ENCODE measurements at places on chromosomes 1 and 21.

DNA sequence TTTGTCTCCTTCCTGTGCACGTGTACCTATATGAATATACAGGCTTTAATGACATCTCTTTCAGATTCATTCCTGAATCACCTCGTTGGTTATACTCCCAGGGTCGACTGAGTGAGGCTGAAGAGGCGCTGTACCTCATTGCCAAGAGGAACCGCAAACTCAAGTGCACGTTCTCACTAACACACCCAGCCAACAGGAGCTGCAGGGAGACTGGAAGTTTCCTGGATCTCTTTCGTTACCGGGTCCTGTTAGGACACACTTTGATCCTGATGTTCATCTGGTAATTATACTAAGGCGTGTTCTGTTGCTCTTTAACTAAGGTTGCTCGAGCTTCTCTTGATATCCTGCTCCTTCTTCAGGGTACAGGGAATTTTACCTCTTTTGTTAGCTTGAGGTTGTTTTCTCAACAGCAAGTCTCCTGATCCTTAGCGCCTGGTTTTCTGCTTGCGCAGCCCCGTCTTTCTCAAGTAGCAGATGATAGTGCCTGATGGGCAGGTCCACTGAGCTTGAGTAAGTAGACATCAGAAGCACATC, 55.1 kb downstream of the SLC22A15 start:
- DNase-seq, result no peak

DNA sequence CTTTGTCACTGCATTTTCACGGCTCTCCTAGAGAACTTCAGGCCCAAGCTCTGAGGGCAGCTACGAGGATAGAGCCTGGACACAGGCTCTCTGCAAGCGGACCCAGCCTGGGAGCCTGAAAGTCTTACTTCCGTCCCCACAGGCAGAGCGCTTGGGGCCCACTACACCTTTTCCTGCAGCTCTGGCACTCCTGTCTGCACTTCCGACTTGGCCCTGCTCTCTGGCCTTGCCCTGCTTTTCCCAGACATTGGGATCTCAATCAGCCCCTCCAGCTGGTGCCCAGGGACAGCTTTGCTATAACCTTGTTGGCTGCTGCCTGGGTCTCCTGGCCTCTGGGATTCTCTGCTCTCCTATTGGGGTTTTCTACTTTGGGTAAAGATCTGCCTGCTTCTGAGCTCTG, 27.6 kb downstream of the WNT4 start:
- DNase-seq, result no peak

DNA sequence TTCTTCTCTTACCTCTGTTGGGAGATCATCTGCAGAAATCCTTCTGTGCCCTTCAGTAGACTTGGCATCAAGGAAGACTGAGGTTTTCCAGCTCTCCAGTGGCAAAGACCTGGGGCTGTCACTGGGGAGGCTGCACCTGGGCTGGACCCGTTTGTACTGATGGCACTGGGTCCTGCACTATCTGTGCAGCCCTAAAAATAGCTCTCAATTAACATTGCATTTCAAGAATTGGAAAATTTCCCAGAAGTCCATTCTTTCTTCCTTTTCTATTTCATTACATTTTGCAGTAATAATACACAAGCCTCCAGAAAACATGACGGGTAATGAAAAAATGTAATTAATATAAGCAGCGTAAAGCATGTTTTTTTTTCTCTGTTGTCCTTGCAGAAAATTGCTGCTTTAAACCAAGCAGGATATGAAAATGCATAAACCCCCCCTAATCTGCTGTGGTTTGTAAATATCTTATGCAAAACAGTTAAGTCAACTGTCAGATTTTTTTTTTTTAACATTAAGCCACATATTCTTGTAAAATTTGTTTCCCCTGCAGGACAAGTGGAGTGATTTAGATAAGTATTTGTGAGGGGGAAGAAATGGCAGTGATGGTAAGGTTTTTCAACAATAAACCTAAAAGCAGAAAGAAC, 64.9 kb downstream of the LMO4 start:
- DNase-seq, result no peak

GRCh38 chr1:73778471-73778870, 419.5 kb downstream of the LRRIQ3 start:
- DNase-seq, result no peak

DNA sequence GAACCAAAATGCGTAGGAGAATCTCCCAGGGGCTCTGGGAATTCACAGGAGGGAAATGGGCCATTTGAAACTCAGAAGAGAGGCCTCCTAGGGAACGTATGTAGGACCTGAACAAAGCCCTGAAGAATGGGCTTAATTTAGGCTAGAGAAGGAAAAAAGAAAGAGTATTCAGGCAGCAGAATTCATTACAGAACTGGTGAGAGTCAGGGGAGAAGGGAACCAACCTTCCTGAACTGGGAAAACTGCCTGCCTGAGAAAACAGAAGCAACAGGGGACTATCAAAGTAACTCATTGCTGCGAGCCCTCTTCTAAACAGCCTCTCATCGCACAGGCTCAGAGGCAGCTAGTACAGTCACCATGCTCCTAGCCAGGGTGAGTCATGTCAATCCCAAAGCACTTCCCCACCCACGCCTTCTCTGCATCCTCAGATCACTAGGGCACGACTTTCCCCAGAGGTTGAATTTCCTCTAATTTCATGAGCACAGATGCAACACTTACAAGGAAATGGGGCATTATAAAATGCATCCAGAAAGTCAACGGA, 98.1 kb downstream of the ADSS2 start:
- DNase-seq, result no peak

- no peak for DNase-seq
These were observed 246.1 kb upstream of the CSF3R start for GRCh38 chr1:36728846-36729245.

DNA sequence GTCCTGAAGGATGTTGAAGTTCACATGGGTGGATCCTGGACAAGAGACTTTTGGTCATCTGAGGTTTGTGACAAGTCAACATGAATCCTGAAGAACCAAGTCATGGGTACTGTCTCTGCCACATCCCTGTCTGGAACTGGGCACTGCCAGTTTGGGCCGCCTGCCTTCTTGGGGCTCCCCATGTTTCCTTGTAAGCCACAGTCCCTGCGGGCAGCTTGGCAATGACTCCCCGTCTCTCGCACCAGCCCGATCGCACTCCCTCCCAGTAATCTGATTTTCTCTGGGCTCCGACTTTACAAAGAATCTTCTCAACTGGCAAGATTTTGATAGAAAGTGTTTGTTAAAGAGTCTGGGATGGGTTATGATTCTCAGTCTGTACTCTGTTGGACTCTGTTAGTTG, 80.4 kb downstream of the DDX20 start:
- no peak for DNase-seq

GRCh38 chr1:61013189-61013945, 69.0 kb upstream of the NFIA start:
- DNase-seq, result no peak

GRCh38 chr21:31442339-31442738, 98.3 kb upstream of the TIAM1 start:
- DNase-seq, result no peak

GRCh38 chr1:208268541-208269337, 24.6 kb upstream of the PLXNA2 start:
- no peak for DNase-seq

DNA sequence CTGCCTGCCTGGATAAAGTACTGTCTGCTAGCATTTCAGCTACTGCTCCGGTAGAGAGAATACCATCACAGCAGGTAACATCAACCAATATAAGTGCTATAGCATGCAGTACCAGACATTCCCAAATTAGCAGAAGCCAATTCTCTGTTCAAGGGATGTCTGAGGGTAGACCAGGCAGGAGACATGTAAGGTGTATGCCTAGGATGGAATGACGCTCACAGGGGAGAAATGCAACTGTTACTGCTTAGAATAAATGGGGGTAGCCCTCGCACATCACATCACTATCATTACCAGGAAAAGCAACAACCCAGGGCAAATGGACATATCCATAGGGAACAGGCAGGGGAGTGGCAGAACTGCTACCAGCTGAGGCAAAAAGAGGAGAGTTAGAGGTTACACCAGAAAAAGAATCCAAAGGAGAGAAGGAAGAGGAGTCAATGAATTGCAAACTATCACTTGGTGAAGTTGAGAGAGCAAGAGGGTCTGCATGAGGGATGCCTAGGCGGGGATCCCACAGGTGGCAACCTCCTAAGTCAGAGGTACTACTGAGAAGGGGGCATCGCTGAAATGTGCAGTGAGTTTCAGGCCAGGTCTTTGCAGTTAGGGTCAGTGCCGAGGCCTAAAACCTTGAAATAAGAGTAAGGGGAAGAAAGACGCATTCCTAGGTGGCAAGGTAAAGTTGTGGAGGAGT, 1.1 kb downstream of the UBE2Q1 start:
- DNase-seq, result no peak

GRCh38 chr1:114109981-114110380, 43.7 kb downstream of the SYT6 start:
- no peak for DNase-seq

DNA sequence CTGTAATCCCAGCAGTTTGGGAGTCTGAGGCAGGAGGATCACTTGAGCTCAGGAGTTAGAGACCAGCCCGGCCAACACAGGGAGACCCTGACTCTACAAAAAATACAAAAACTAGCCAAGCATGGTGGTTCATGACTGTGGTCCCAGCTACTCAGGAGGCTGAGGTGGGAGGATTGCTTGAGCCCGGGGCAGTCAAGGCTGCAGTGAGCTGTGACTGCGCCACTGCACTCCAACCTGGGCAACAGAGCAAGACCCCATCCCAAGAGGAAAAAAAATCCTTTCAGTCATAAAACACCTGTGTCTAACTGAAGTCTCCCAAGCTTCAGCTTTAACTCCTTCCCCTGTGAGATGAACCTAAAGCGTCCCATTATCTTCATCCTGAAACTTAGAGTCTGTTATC, 33.1 kb upstream of the GOLT1A start:
- no peak for DNase-seq

DNA sequence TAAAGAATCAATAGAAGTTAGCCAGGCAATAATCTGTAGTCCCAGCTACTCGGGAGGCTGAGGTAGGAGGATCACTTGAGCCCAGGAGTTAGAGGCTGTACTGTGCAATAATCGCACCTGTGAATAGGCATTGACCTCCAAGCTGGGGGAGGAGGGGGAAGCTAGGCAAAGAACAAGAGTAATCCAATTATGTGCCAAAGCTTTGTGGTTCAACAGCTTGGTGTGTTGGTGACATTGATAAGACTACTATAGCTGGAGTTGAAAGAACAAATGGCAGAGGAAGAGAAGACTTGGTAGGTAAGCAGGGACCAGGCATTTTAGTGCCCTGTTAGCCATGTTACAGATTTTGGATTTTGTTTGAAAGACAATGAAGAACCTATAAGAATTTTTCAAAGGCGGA, 2.1 kb upstream of the TMCO2 start:
- DNase-seq, result no peak

GRCh38 chr21:43187715-43188114, 18.9 kb downstream of the CRYAA start:
- DNase-seq, result no peak

DNA sequence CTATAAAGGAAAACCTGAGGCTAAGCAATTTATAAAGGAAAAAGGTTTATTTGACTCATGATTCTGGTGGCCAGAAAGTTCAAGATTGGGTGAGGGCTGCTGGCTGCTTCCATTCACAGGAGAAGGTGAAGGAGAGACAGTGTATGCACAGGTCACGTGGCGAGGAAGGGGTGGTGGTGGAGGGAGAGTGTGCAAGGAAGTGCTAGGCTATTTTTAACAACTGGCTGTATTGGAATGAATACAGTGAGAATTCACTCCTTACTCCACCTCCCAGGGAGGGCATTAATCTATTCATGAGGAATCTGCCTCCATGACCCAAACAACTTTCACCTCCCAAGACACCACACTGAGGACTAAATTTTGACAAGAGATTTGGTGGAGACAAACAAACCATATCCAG, 51.0 kb downstream of the SYDE2 start:
- DNase-seq, result no peak

- no peak for DNase-seq
These were observed 189.0 kb upstream of the NFIA start for GRCh38 chr1:60893136-60893930.

DNA sequence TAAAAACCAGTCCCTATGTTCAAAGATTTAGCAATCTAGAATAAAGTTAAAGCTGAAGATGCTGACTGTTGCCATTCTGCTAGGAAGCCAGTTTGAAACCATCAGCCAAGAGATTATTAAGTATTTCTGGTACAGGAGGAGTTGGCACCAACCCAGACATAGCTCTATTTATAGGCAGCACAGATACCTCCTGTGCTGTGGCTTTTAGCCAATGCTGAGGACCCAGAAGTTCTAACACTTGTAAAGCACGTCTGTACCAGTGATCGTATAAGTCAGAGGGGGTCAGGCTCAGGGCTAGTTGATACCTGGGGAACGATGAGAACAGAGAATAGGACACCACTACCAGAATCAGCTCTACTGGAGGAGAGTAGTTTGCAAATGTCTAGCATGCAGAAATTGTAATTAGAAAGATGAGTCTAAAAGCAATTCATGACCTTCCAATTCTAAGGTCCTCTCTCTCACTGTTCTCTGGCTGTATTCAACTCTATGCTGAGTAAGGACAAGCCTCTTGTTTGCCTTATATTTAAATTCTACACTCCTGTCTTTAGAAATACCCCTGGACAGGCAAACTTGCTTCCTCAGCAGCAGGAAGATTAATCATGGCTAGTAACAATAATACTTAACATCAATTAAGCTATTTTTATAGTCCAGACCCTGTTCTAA, 96.8 kb upstream of the PALMD start:
- no peak for DNase-seq

DNA sequence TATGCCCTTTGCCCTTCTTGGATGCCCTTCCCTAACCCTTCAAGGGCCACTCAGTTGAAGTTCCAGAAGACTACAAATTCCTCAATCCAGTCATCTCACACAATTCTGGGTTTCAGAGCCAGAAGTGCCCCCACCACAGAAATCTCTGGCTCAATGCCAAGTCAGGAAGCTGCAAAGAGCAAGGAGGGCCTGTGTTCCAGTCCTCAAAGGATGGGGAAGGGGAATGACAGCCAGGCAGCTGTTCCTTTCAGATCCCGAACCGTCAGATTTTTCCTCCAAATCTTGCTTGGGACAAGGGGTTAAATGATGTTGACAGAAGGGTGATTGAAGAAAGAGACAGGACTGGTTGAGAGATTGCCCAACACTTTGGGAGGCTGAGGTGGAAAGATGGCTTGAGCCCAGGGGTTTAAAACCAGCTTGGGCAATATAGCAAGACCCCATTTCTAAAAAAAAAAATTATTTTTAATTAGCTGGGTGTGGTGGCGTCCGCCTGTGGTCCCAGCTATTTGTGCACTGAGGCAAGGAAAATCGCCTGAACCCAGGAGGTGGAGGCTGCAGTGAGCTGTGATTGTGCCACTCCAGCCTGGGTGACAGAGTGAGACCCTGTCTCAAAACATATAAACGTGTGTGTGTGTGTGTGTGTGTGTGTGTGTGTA, 716 bp upstream of the HPDL start:
- no peak for DNase-seq

DNA sequence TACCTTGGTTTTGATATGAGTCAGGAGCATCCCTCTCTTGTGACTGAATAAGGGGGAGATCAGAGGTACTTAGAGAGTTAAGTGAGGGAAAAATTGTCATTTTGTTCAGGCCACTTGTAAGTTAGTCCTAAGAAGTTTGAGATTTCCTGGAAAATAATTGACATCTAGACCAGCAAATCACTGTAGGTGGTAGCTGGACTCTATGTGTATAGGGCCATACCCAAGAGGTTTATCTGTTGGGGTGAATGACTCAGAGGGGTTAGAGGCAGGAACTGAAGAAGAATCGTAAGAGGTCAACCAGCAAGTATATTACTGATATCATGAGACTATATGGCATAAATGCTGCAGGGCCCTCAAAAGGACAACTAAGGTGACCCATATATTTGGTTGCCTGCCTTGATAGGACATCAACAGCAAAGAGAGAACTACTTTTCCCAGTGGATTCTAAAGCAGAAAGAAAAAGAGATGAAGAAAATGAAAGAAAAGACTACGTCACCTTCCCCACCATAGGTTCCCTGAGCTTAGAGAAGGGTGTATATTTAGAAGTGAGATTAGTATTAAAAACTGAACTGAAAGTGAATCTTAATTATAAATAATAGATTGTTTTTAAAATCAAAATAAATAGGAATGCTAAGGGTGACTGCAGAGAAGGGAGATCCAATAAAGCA, 8.0 kb upstream of the RNPC3 start:
- DNase-seq, result no peak

Measured in natural killer cell (primary cell).